Activated CD4-positive, alpha-beta T cell treated with anti-CD3 and anti-CD28 coated beads, Interleukin-2, amount 10 ng/mL, durations not matched to agents 7 days and 5 days (primary cell): ENCODE measurements at places on chromosomes 3 and 15. TPM values are rescaled to one million over a fixed set of nuclear protein-coding genes. Genes with fewer than 3 reads are reported as not detected.

Gene SCAANT1
- not detected for total RNA-seq

Gene TMOD2
- 12.8 TPM for total RNA-seq

Gene RAB8B
- total RNA-seq = 115 TPM

GRCh38 chr15:70636540-70637165 is 126.7 kb downstream of the UACA start:
- H3K4me3 ChIP-seq = no peak overlapping the region
- H3K27ac ChIP-seq = no peak overlapping the region
- H3K36me3 ChIP-seq = no peaks in the 10 kb centered on the region
- peaks cover 7% of the 10 kb centered on the region for H3K4me1 ChIP-seq
- DNase-seq = no peak
- peaks cover 19% of the 10 kb centered on the region for H3K27me3 ChIP-seq

- H3K4me3 ChIP-seq = no peak overlapping the region
- H3K36me3 ChIP-seq = no peaks in the 10 kb centered on the region
- no peak overlapping the region for H3K27ac ChIP-seq
- H3K27me3 ChIP-seq = no peaks in the 10 kb centered on the region
- no peak for DNase-seq
Measured at GRCh38 chr3:179410331-179410730, 40.9 kb downstream of the GNB4 start.

DNA sequence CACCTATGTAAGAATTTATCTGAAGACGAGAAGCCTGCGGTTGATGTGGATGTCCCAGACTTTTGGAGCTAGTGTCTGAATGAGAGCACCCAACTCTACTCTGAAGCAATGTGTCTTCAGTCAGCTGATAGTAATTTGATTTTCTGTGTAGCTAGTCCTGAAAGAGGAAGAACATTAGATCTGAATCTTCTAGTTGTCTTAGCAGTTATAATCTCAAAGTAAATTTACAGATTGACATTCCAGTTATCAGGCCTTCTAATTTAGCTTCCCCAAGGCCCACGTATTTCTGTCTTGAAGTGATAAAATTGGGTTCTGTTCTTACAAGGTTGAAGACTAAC is 1.5 kb downstream of the TCAIM start:
- H3K4me1 ChIP-seq = peaks cover 24% of the 10 kb centered on the region
- H3K4me3 ChIP-seq = peak overlapping the region; percentile 97
- no peak for DNase-seq

DNA sequence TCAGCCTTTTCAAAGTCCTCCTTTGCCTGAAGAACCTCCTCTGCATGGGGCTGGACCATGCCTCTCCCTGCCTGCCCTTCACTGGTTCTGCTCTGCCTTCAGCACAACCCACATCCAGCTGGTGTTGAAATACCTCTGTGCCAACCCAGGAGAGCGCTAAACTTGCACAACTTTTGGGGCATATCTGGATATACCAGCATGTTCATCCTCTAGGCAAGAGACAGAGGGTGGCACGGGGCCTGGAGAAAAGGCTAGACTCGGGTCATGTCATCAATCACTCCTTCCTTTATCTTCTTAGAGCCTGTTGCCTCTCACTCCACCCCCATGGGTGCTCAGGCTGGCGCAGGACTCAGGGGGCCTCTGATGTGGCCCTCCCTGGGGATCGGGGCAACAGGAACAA is 4.8 kb downstream of the SEMA4B start:
- H3K27ac ChIP-seq = no peak overlapping the region
- H3K4me1 ChIP-seq = peaks cover 30% of the 10 kb centered on the region
- H3K27me3 ChIP-seq = peaks cover 5% of the 10 kb centered on the region
- H3K4me3 ChIP-seq = no peak overlapping the region
- peaks cover 3% of the 10 kb centered on the region for H3K36me3 ChIP-seq

DNA sequence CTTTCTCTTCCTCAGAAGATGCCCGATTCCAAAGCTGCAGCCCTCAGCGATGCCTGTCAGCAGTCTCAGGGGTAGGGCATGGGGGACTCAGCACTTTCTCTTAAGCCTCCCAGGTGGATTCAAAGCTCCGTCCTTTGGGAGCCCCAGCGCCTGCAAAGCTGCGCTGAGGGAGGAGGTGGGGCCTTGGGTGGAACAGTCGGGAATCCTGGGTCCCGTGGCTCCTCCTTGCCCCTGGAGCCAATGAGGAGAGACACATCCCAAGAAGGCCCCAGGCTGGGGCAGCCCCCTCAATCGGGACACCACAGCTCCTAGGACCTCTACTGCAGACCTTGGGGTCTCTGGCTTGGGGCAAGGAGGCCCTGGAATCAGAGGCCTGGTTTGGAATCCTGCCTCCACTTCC is 227.5 kb upstream of the IGF1R start:
- DNase-seq = no peak
- H3K4me1 ChIP-seq = peaks cover 5% of the 10 kb centered on the region
- no peaks in the 10 kb centered on the region for H3K36me3 ChIP-seq

GRCh38 chr3:118380576-118380975 is 654.1 kb downstream of the IGSF11 start:
- no peak overlapping the region for H3K27ac ChIP-seq
- H3K4me3 ChIP-seq = no peak overlapping the region
- no peaks in the 10 kb centered on the region for H3K4me1 ChIP-seq
- no peaks in the 10 kb centered on the region for H3K27me3 ChIP-seq
- DNase-seq = no peak

DNA sequence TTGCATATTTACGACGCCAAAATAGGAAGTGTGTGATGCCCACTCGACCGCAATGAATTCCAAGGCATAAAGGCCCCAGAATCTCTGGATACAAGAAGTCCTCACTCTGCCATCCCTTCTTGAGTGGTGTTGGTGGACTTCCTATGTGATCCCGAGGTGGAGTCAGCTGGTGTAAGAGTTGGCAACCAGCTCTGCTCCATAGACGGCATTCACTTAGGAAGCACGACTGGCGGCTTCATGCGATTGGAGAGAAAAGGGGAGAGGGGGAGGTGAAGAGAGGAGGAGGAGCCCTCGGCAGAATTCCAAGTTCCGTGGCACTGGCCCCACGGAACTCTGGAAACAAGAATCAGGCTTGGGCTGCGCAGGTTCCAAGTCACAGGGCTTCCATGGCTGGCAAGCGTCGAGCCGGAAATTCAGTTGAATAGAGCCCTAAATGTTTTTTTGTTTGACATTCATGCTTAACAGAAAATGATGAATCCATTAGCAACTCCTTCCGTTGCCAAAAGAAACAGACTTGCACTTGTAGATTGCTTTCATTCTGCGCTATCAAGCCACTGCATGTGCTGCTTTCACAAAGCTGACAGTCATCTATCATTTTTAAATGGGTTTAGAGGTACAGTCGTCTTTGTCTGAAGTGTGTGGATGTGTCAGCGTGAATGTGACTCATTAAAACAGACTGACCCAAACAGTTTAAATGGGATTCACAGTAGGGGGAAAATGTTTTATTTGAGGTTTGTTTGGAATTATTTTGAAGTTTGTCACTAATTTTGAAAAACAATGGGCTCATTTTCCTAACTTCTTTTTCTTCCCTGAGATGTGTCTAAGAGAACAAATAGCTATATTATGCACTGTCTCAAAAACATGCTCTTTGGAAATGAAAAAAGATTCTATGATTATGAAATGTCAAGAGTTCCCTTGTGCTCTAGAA is 428.3 kb upstream of the ATP11B start:
- H3K36me3 ChIP-seq = no peaks in the 10 kb centered on the region
- no peak overlapping the region for H3K4me3 ChIP-seq
- H3K4me1 ChIP-seq = no peaks in the 10 kb centered on the region
- no peaks in the 10 kb centered on the region for H3K27me3 ChIP-seq

DNA sequence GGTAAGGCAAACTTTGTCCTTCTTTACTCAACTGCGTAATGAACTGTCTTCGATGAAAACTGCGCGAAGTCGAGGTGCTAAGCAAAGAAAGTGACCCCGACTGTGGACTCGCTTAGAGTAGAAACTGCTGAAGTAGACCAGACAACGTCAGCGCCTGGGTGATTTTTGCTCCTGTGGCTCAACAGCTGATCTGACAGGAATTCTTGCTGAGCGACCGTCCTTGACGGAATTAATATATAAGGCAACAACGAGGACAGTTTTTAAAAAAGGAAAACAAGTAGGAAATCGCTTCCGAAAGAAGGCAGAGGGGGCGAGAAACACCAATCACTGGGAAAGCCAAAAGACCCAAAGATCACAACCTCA is 541 bp downstream of the RPS27L start:
- no peaks in the 10 kb centered on the region for H3K27me3 ChIP-seq
- peaks cover 29% of the 10 kb centered on the region for H3K4me1 ChIP-seq
- peaks cover 34% of the 10 kb centered on the region for H3K36me3 ChIP-seq
- H3K4me3 ChIP-seq = peak overlapping the region; percentile 95
- peak; percentile 20 for DNase-seq
- H3K27ac ChIP-seq = peak overlapping the region; percentile 98
